Daoy (cell line): ENCODE measurements at places on chromosomes 16 and 17. TPM values are rescaled to one million over a fixed set of nuclear protein-coding genes. Genes with fewer than 3 reads are reported as not detected.

C16orf90 gene
- total RNA-seq: not detected in 2 replicates

CHD9NB gene
- total RNA-seq: 0.17 TPM in 1 of 2 replicates, not detected in the other

CCDC40 gene
- total RNA-seq: 1.3 and 1.7 TPM in 2 replicates

TBC1D26 gene
- not detected in 2 replicates for total RNA-seq

KRTAP4-4 gene
- not detected in 2 replicates for total RNA-seq

MYOCD gene
- total RNA-seq: 1.4 and 2.5 TPM in 2 replicates

TMIGD1 gene
- not detected in 2 replicates for total RNA-seq

RHBDL3 gene
- 0.57 and 1.9 TPM in 2 replicates for total RNA-seq
